Karpas-422 (cell line): ENCODE measurements at places on chromosomes 2 and 18. TPM values are rescaled to one million over a fixed set of nuclear protein-coding genes. Genes with fewer than 3 reads are reported as not detected.

- H3K27me3 ChIP-seq = no peaks in the 10 kb centered on the region
- no peaks in the 10 kb centered on the region for H3K36me3 ChIP-seq
- H3K27ac ChIP-seq = no peak overlapping the region
- H3K4me1 ChIP-seq = no peaks in the 10 kb centered on the region
Measured at GRCh38 chr2:76711490-76711889, 810.7 kb downstream of the LRRTM4 start.

DNA sequence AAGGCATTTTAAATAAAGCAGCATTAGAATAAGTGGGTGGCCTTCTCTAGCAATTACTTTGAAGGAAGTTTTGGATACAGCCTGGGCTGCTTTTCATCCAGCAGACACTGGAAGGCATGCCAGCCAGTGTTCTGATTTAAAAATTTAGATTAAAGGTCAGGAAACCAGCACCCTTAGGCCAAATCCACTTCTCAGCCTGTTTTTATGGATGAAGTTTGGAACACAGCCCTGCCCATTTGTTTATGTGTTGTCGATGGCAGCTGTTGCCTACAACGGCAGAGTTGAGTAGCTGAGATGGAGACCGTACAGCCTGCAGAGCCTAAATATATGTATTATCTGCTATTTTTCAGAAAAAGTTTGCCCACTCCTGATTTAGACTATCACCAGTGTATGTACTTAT is 313.6 kb upstream of the ACVR2A start:
- H3K36me3 ChIP-seq = no peaks in the 10 kb centered on the region
- no peaks in the 10 kb centered on the region for H3K27me3 ChIP-seq
- no peak overlapping the region for H3K4me3 ChIP-seq
- no peaks in the 10 kb centered on the region for H3K4me1 ChIP-seq

GRCh38 chr18:78658531-78658930 is 321.1 kb upstream of the SALL3 start:
- no peaks in the 10 kb centered on the region for H3K4me1 ChIP-seq
- DNase-seq = no peak
- H3K27me3 ChIP-seq = no peaks in the 10 kb centered on the region
- H3K36me3 ChIP-seq = no peaks in the 10 kb centered on the region
- no peak overlapping the region for H3K4me3 ChIP-seq

- no peak overlapping the region for H3K4me3 ChIP-seq
- H3K36me3 ChIP-seq = peaks cover 7% of the 10 kb centered on the region; the same call in 1 of the 2 replicates
- no peaks in the 10 kb centered on the region for H3K4me1 ChIP-seq
- no peak for DNase-seq
Measured at GRCh38 chr2:99275882-99276281, 20.4 kb upstream of the LYG2 start.

DNA sequence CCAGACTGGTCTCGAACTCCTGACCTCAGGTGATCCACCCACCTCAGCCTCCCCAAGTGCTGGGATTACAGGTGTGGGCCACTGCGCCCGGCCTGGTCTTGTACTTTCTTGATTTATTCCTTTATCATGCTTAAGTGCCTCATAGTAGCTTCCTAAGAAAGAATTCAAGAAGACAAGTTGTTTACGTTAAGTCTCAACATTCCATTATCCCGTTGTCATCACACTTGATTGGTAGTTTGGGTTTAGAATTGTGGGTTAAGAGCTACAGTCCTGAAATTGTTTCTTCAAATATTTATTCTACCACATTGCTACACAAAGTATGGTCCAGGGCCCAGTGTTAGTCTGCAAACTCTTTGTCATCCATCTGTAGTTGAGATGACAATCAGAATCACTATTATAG is 194.0 kb downstream of the VWC2L start:
- H3K4me1 ChIP-seq = no peaks in the 10 kb centered on the region
- no peak overlapping the region for H3K4me3 ChIP-seq
- H3K27ac ChIP-seq = no peak overlapping the region

DNA sequence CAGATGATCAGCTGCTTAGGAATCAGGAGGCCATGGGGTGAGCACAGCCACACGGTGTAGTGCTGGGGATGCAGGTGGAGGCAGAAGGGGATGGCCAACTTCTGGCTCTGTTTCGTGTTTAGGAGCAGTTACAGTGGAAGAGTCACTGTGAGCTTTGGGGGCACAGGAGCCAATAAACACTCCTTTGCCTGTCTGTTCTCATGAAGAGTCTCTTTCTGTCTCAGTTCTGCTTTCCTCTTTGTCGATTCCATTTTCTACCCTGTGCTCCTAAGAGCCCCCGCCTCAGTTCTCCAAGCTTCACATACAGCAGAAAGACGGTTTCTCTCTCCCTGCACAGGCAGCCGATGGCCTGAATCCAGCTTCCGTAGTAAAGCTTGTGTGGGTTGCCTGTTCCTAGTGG is 21.0 kb upstream of the RRM2 start:
- H3K27ac ChIP-seq = no peak overlapping the region
- no peak for DNase-seq
- H3K27me3 ChIP-seq = no peaks in the 10 kb centered on the region
- no peaks in the 10 kb centered on the region for H3K4me1 ChIP-seq

DNA sequence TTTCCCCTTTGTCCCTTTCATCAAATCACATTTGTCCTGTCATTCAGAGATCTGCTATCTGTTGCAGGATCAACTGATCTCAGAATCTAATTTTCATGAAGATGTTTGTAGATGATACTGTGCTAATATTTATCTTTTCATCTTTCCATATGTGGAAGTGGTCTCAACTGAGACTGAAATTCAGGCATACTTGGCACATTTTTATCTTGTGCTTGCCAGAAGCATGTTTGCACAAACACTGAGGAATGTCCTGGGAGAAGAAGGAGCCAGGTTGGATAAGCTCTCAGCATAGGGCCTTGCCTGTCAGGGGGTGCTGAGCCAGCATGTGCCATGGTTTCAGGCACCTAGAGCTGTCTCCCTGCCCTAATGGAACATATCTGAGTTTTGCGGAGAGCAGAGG is 24.5 kb upstream of the MMADHC start:
- no peaks in the 10 kb centered on the region for H3K4me1 ChIP-seq
- no peaks in the 10 kb centered on the region for H3K27me3 ChIP-seq
- H3K4me3 ChIP-seq = no peak overlapping the region
- H3K27ac ChIP-seq = no peak overlapping the region

- no peak for DNase-seq
- no peaks in the 10 kb centered on the region for H3K36me3 ChIP-seq
- peaks cover 16% of the 10 kb centered on the region for H3K4me1 ChIP-seq
- no peak overlapping the region for H3K27ac ChIP-seq
Measured at GRCh38 chr2:199309411-199309810, 148.3 kb downstream of the SATB2 start.

ITPRIPL1 gene
- total RNA-seq = 12.4 and 21.2 TPM in 2 replicates

LDAH gene
- total RNA-seq = 38.0 and 78.5 TPM in 2 replicates

UGT1A9 gene
- not detected in 2 replicates for total RNA-seq

CRYGC gene
- total RNA-seq = not detected in 2 replicates

ABCB11 gene
- 0.07 TPM in 1 of 2 replicates, not detected in the other for total RNA-seq
